Activated CD8-positive, alpha-beta T cell treated with anti-CD3 and anti-CD28 coated beads, Interleukin-2, amount 10 ng/mL, durations not matched to agents 7 days and 5 days (primary cell): ENCODE measurements at places on chromosomes 7 and 10. TPM values are rescaled to one million over a fixed set of nuclear protein-coding genes. Genes with fewer than 3 reads are reported as not detected.

Gene NOS3
- total RNA-seq: 13.8 TPM

GRCh38 chr10:4181081-4181480 lies 396.1 kb upstream of the KLF6 start:
- no peaks in the 10 kb centered on the region for H3K27me3 ChIP-seq
- H3K4me3 ChIP-seq: no peak overlapping the region
- peaks cover 16% of the 10 kb centered on the region for H3K4me1 ChIP-seq
- H3K36me3 ChIP-seq: no peaks in the 10 kb centered on the region
- H3K27ac ChIP-seq: no peak overlapping the region
- DNase-seq: no peak

Gene AQP1
- 0.23 TPM for total RNA-seq

GRCh38 chr7:11466517-11467105 lies 365.4 kb downstream of the THSD7A start:
- H3K27ac ChIP-seq: no peak overlapping the region
- DNase-seq: no peak
- H3K27me3 ChIP-seq: no peaks in the 10 kb centered on the region
- H3K36me3 ChIP-seq: no peaks in the 10 kb centered on the region
- no peaks in the 10 kb centered on the region for H3K4me1 ChIP-seq
- no peak overlapping the region for H3K4me3 ChIP-seq

GRCh38 chr7:76281006-76281705 lies 21.3 kb upstream of the HSPB1 start:
- peaks cover 43% of the 10 kb centered on the region for H3K27me3 ChIP-seq
- no peak for DNase-seq
- H3K36me3 ChIP-seq: no peaks in the 10 kb centered on the region
- H3K4me1 ChIP-seq: peaks cover 16% of the 10 kb centered on the region
- H3K27ac ChIP-seq: no peak overlapping the region
- peak overlapping the region; percentile 7 for H3K4me3 ChIP-seq

GRCh38 chr10:133379801-133380666 lies 972 bp downstream of the PAOX start:
- no peak for DNase-seq
- no peak overlapping the region for H3K27ac ChIP-seq
- no peaks in the 10 kb centered on the region for H3K36me3 ChIP-seq
- H3K4me3 ChIP-seq: peak overlapping the region; percentile 49
- peaks cover 6% of the 10 kb centered on the region for H3K4me1 ChIP-seq
- H3K27me3 ChIP-seq: peaks cover 17% of the 10 kb centered on the region

DNA sequence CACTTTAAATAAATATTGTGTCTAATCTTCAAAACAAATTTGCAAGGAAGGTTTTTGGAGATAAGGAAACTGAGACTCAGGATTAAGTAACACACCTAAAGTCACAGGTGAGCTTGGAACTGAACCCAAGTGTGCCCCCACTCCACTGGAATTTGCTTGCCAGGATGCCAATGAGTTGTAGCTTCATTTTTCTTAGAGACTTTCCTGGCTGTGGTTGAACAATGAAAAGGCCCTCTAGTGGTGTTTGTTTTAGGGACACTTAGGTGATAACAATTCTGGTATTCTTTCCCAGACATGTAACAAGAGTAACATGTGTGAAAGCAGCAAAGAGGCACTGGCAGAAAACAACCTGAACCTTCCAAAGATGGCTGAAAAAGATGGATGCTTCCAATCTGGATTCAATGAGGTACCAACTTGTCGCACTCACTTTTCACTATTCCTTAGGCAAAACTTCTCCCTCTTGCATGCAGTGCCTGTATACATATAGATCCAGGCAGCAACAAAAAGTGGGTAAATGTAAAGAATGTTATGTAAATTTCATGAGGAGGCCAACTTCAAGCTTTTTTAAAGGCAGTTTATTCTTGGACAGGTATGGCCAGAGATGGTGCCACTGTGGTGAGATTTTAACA lies 1.5 kb downstream of the IL6 start:
- no peak overlapping the region for H3K27ac ChIP-seq
- peaks cover 33% of the 10 kb centered on the region for H3K27me3 ChIP-seq
- no peaks in the 10 kb centered on the region for H3K36me3 ChIP-seq
- no peak for DNase-seq

Gene OR9A2
- not detected for total RNA-seq

GRCh38 chr10:34954142-34954541 lies 136.0 kb downstream of the CUL2 start:
- DNase-seq: no peak
- H3K4me1 ChIP-seq: no peaks in the 10 kb centered on the region
- no peaks in the 10 kb centered on the region for H3K36me3 ChIP-seq
- H3K27me3 ChIP-seq: peaks cover 2% of the 10 kb centered on the region
- no peak overlapping the region for H3K4me3 ChIP-seq
- no peak overlapping the region for H3K27ac ChIP-seq

Gene FAM171A1
- total RNA-seq: 4.0 TPM

GRCh38 chr7:21504021-21504420 lies 38.8 kb upstream of the DNAH11 start:
- no peak overlapping the region for H3K4me3 ChIP-seq
- no peak overlapping the region for H3K27ac ChIP-seq
- peaks cover 16% of the 10 kb centered on the region for H3K4me1 ChIP-seq
- no peaks in the 10 kb centered on the region for H3K27me3 ChIP-seq
- peaks cover 76% of the 10 kb centered on the region for H3K36me3 ChIP-seq
- DNase-seq: no peak

DNA sequence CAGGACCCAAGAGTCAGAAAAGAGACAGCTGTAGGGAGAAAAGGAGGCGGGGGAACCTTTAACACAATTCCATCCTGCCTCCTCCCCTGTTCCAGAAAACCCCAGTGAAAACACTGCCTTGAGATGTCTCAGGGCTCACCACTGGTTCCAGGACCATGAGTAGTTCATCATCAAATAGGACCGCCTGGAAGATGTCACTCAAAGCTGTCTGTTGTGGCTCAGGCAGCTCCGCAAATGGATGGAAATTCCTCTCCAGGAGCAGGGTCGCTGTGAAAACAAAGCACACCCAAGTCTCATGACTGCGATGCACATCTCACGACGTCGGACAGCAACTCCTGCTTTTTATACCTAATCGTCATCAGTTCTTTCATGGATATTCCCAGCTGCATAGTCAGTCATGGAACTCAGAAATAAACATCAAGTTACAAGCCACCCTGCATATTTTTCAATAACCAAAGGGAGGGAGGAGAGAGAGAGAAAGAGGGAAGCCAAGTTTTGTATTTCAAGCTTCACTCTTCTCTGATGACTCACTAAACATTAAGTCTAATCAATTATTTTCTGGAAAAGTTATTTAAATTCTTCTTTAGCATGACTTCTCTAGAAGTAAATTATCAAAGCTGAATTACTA lies 49.2 kb downstream of the GSDME start:
- H3K36me3 ChIP-seq: no peaks in the 10 kb centered on the region
- H3K4me3 ChIP-seq: no peak overlapping the region
- H3K4me1 ChIP-seq: peaks cover 10% of the 10 kb centered on the region
- no peak overlapping the region for H3K27ac ChIP-seq
- DNase-seq: no peak

Gene MSS51
- 2.9 TPM for total RNA-seq

Gene IL6
- total RNA-seq: not detected

DNA sequence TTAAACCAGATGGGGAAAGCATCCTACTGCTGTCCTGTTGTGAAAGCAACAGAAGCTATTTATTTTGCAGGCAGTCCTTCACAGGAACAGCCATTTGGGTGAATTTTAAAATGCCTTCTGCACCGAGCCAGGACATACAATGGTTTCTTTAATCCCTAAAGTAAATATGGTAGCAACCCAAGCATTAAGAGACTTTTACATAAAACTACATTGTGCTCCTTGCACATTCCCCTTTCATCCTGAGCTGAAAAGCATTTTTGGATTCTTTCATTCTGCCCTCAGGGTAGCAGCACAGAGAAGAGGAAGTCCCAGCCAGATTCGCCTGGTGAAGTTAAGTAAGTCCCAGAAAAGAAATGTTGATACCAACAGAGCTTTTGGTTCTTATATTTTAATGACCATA lies 84.0 kb upstream of the FAM3C start:
- H3K27ac ChIP-seq: no peak overlapping the region
- DNase-seq: no peak
- H3K4me3 ChIP-seq: no peak overlapping the region

DNA sequence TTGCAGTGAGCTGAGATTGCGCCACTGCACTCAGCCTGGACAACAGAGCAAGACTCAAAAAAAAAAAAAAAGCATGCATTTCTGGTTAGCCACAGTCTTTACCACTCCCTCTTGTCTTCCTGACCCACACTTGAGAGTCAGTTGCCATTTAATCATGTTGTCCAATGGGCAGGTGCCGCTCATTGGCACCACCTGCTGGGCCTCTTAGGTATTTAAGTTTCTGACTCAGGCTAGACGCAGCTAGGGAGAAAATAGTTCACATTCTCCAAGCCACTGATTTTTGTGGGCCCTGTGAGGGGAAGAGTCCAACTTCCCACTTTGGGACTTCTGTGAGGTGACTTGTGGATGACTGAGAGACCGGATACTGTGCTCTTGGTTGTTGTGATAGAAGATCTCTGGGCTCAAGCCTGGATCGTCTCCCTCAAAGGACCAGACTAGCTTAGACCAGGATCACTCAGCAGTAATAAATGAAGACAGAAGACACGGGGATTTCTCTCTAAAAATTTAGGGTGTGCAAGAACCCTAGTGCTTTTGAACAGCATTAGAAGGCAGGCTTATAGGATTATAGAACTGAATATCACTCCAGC lies 26.8 kb upstream of the SORCS3 start:
- DNase-seq: peak; percentile 46
- H3K4me1 ChIP-seq: no peaks in the 10 kb centered on the region
- no peaks in the 10 kb centered on the region for H3K36me3 ChIP-seq
- H3K27me3 ChIP-seq: peaks cover 5% of the 10 kb centered on the region
- no peak overlapping the region for H3K4me3 ChIP-seq

DNA sequence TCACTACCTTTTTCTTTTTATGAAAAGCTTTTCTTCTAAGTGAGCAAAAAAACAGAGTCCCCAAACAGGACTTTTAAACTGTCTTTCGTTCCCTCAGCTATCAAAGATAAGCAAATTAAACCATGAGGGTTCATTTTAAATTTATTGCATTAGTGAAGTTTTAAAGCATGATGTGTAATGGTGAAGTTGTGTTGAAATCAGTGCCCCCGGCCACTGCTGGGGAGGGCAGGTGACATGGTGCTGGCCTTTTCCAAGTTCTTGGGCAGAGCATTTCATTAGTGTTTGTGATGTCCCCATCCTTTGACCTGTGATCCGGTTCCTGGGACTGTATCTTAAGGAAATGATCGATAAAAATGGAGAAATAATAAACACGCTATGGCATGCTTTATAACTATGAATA lies 96.0 kb downstream of the EEPD1 start:
- H3K36me3 ChIP-seq: no peaks in the 10 kb centered on the region
- no peaks in the 10 kb centered on the region for H3K4me1 ChIP-seq
- H3K4me3 ChIP-seq: no peak overlapping the region
- DNase-seq: no peak

Gene ZNF804B
- total RNA-seq: not detected

Gene HECW1
- total RNA-seq: not detected

DNA sequence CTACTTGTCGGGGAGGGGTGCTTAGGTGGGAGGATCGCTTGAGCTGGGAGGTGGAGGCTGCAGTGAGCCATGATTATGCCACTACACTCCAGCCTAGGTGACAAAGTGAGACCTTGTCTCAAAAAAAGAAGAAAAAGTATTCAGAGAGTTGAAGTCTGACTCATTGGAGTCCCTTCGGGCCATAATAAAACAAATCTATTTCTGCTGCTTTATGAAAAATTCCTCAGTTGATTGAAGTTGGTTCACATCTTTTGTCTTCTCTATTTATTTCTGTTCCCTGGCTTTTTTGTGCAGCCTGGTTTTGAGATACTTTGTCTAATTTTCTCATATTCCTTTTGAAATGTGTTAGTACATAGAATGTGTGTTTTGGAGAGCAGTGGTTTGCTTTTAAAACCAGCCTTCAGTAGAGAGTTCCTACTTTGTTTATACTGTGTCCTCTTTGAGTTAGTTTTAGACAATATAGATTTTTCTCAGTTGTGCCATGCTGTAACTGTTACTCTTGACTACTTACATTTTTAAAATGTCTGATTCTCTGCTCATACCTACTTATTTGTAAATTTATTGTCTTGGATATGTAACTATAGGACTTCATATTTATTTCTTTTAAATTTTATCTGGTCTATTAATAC lies 36.7 kb downstream of the LUC7L2 start:
- no peak for DNase-seq
- H3K4me3 ChIP-seq: no peak overlapping the region
- no peaks in the 10 kb centered on the region for H3K27me3 ChIP-seq
